NCI-H2107 (cell line): ENCODE measurements at places on chromosomes 11 and 22.

- DNase-seq = no peak
These were observed 61.6 kb downstream of the STK33 start for GRCh38 chr11:8532475-8532874.

GRCh38 chr11:75193711-75194110, 42.8 kb downstream of the SLCO2B1 start:
- DNase-seq = no peak

GRCh38 chr11:13098616-13099289, 89.6 kb downstream of the RASSF10 start:
- no peak for DNase-seq

- DNase-seq = no peak
These were observed 32.0 kb downstream of the TMEM123 start for GRCh38 chr11:102420547-102420946.

DNA sequence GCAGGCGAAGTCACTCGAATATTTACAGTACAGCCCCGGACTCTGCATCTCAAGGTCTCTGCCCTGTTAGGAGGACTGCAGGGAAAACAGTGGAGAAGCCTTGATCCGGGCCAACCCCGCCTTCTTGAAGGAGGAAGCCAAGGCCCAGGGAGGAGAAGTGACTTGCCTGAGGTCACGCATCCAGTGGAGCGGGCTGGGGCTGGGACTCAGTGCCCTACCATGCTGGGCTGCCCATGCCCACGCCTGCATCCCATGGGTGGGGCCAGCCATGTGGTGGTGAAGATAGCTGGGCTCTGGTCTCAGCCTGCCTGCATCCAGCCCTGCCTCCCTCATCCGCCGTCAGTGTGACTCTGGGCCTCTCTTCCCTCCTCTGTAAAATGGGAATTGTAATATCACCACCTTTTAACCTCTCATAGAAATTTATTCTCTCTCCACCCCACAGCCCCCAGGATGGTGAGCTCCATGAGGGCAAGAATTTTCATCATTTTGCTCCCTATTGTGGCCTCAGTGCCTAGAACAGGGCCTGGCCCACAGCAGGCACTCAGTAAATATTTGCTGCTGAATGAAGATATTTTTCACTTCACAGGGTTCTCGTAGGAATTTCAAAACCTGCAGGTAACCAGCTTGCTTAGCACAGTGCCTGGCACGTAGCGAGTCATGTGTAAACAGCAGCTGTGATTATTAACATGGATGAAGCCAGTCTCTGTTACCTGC, 57.3 kb downstream of the OTOG start:
- no peak for DNase-seq

DNA sequence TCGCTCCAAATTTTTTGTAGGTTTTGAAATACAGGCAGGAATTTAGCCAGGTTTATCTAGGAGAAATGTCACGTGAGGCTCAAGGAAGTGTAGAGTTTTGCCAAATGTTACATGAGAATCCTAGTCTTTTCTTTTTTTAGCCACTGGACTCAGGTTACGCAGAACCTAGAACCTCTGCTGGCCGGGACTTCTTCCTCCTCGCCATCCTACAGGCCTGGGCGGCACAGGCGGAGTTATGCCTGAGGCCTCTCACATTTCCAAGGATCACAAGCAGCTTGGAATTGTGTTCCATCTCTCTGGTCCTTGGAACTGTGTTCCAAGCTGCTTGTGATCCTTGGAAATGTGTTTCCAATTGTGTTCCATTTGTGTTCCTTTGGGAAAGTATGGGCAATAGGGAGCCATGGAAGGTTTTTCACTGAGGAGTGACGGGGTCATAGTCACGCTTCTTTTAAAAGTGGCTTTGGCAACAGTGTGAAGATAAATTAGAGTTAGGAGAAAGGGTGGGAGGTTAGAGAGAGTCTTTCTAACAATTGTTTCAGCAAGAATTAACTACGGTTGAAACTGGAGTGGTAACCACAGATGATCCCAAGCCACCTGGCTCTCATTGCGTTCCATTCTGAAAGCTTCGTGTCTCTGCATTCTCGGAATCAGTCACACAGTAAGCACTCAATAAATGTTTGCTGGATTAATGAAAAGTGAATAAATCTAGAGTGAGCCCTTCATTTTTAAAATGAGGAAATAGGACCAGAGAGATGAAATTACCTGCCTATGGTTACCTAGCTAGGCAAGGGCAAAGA, 12.5 kb upstream of the POU2AF1 start:
- DNase-seq = no peak

- no peak for DNase-seq
These were observed 654.3 kb downstream of the NTM start for GRCh38 chr11:132024587-132025295.

DNA sequence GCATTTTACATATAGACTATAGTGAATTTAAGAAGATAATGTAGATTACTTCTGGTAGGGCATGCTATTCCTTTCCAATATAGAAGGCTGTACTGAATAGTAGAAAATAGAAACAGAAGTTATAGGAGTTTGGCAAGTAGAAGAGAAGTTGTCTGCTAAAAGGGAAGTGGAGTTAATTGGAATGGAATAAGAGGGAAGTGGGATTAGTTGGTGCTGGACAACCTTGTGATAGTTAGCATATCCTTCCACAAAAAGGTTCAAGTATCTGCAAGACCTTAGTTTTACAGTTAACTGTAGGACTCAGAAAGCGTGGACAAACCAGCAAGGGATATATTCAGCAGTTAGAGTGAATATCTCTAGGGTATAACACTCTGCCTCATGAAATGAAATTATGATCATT, 185.5 kb downstream of the SWAP70 start:
- no peak for DNase-seq

- DNase-seq = no peak
These were observed 10.6 kb downstream of the TBC1D22A start for GRCh38 chr22:46773076-46773475.

DNA sequence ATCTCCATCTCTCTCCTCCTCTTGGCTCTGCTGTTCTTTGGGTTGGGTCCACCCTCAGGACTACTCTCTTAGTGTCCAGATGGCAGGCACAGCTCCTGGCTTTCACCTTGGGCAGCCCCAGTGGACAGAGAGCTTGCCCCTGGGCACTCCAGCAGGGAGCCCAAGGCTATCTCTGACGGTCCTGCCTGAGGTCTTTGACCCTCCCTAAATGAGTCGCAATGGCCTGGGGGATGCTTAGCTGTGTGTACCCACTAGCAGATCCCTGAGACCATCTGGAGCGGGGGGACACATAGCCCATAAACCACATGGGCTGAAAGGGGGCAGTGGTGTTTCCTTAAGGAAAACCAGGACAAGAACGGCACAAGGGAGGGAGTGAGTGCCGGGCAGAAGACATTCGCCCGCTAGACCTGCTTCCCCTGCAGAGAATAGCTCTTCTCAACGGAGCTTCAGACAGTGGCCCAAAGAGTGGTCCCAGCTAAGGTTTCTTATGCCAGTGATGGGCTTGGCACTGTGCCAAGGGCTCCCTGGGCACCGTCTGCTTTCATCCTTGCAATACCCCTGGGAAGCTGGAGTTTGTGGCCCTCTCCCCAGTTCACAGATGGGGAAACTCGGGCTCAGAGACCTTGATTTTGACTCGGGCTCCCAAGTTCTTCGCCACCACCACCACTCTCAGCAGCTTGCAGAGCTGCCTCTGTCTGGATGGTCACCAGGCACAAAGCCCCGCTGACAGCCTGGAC, 53.9 kb upstream of the ANO1 start:
- DNase-seq = no peak

DNA sequence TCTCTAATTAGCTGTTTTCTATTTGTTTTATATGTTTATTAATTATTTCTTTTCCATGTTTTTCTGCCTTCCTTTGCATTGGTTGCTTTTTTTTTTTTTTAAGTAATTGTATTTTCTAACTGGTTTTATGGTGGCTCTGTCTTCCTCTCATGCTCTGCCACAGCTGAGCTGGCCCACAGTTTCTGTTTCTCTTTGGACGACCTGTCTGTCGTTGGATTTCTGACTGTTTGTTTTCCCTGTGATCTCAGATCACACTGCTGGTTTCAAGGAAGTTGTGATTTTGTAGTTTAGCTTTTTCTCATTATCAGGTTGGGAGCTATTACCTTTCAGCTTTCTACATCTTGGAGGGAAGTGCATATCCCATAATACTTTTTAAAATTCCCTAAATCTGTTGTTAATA, 15.9 kb upstream of the OR6M1 start:
- no peak for DNase-seq

DNA sequence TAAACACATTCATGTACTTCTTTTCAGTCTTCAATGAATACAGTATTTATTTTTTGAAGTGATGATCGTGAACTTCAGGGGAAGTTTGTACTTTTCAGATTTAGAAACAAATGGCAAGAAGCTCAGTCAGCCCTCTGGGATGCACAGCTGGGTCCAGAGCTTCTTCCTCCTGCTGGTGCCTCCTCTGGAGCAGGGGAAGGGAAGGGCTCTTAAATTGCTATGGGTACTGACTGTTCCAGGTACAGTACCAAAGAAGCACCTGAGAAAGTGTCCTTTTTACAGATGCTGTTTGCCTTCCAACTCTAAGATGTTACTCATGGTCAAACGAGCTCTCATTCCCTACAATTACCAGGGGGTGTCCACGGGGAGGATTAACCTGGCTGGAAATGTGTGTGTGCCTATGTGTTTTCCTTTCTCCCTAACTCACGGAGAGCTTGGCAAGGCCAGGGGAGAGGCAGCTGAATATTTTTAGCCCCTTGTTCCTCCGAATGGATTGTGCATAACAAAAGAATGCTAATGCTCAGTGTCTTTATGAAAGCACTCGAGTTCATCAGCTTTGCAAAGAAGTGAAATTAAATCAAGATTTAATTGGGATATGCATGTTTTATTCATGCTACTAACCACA, 313.7 kb upstream of the CADM1 start:
- no peak for DNase-seq

DNA sequence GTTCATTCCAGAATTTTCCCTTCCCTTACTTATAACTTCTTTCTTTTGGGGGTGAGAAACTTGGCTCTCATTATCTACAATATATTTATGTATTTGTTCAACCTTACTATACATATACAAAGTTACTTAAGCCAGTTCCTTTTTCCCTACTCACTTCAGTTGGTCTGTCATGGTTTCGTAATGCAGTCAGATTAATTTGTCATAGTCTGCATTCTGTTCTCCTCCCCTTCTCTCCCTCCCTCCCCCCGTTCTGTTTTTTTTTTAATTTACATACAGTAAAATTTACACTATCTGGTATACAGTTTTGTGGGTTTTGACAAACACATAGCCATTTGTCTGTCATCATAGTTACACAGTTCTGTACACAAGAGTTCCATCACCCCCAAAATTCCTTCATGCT, 71.8 kb upstream of the ADORA2A start:
- DNase-seq = no peak

DNA sequence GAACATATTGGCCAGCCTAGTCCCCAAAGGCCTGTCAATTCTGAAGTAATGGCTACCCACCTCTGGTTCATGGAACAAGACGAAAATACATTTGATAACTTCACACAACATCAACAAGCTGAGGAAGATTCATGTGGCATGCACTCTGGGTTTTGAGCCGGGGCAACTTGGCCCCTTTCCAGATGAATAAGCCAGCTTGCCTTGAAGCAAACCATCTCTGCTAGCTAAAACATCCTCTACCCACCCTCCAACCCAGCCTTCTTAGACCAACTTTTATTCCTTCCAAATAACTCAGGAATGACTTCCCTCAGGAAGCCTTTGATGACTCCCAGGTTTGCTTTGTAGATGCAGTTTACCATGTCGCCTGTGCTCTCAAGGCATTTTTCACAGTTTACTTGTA, 94.4 kb downstream of the SLC1A2 start:
- no peak for DNase-seq

DNA sequence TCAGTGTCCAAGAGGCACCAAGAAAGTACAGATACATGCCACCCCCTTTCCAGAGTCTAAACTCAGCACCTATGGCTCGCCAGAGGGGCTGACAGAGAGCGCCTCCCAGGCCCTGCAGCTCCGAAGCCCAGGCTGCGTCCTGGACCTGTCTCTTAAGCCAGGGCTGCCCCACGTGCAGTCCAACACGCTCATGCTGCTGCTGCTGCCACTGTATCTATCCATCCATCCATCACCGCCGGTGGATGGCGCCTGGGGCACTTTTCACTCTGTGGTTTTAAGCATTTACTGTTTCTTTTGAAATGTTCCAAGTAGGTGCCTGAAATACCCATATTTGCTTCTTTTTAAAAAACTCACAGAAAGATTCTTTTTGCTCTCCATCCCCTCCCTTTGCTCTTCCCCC, 41.8 kb downstream of the MACROD1 start:
- no peak for DNase-seq

- no peak for DNase-seq
These were observed 4.0 kb downstream of the APBB1 start for GRCh38 chr11:6414874-6415328.

- DNase-seq = no peak
These were observed 305.5 kb upstream of the ISX start for GRCh38 chr22:34760276-34761008.

DNA sequence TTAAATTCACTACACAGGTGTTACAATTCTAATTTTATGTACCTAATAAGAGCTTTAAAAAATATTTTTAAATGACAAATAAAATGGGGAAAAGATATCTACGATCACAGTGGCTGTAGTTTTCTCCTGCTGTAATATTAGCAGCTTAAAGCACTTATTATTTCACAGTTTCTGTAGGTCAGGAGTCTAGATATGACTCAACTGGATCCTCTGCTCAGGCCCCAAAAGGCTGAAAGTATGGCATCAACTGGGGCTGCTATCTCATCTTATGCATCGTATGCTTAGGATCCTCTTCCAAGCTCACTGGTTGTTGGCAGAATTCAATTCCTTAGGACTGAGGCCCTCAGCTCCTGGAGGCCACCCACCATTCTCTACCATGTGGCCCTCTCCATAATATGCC, 12.8 kb downstream of the FBXO3 start:
- DNase-seq = no peak

DNA sequence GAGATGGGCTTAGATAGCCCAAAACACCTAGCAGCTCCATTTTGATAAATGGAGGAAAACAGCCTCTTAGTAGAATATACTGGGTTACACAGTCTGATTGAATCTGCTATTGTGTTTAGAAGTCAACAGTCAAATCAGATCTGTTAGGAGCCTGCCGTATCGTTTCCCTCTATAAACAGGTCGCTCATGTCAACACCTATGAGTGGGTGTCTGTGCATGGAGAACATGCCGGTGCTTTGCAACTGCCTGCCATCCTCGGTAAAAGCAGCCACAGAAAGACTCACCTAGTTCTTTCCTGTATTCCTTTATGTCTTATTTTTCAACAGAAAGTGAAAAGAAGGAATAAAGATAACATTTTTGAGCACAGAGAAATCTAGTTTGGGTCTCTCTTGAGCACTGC, 99.4 kb downstream of the ETS1 start:
- no peak for DNase-seq
